Stimulated activated effector memory CD8-positive, alpha-beta T cell treated with anti-CD3 and anti-CD28 coated beads, Interleukin-12 subunit alpha, Interleukin-12 subunit beta, amount 100 ng/mL, for 72 hours (primary cell): ENCODE measurements at places on chromosomes 12 and 14.

DNA sequence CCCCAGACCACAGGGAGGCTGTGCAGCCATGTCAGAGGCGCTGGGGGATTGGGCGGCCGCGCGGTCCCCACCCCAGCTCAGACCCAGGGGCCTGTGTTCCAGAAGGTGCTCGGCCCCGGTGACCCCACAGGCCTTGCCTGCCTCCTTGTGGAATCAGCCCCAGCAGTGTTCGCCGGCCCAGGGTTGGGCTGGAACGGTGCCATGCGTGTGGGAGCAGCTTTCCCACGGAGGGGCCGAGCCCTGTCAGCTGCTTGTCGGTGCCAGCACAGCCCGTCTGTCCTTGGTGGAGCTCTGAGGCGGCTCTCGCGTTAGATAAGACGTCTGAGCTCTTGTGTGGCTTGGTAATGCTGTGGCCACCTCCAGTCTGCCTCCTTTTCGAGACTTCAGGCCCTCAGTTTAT is 8.5 kb downstream of the ZFYVE21 start:
- DNase-seq, result no peak

GRCh38 chr12:132389026-132389425 is 59.6 kb upstream of the GALNT9 start:
- DNase-seq, result no peak

GRCh38 chr14:88430976-88431375 is 45.5 kb downstream of the SPATA7 start:
- DNase-seq, result no peak

GRCh38 chr14:105023144-105023543 is 2.3 kb upstream of the CDCA4 start:
- DNase-seq, result no peak

DNA sequence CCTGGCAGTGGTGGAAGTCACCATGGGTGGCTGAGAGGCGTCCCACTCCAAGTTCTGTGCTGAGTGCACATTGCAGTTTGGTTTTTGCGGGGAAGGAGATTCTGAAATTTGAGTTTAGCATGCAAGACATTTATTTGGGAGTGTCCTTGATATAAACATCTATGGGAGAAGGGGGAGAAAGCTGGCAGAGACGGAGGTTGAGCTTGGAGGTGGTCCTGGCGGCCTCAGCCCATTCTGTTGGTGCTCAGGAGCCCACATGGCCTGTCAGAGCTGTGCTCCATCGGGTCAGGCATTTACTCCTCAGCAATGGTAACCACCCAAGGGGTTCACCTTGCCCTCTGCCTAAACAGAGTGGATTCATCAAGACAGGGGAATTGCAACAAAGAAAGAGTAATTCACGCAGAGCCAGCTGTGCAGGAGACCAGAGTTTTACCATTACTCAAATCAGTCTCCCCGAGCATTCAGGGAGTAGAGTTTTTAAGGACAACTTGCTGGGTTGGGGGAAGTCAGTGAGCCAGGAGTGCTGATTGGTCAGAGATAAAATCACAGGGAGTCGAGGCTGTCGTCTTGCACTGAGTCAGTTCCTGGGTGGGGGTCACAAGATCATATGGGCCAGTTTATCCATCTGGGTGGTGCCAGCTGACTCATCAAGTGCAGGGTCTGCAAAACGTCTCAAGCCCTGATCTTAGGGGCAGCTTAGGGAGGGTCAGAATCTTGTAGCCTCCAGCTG is 323.3 kb upstream of the TMEM132C start:
- no peak for DNase-seq

GRCh38 chr12:104480826-104481440 is 24.2 kb downstream of the CHST11 start:
- DNase-seq, result no peak

DNA sequence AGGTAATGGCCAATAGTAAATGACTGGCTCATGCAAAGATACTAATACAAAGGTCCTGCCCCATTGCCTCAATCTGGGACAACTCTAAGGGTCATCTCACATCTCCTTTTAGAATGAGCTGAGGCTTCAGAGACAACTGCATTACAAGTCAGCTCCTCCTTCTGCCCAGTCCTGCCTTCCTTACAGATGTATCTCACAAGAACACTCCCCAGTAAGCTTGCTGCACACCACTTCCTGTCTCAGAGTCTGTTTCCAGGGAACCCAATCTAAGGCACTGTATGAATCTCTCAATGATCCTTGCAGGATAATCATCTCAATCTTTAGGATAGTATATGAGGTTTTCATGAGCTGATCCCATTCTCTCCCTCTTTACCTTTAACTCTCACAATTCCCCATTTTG is 57.8 kb upstream of the ZDHHC17 start:
- DNase-seq, result no peak

GRCh38 chr14:71498212-71498611 is 434.0 kb upstream of the RGS6 start:
- DNase-seq, result no peak
